ENCODE measurements at places on chromosomes 5 and 9. TPM values are rescaled to one million over a fixed set of nuclear protein-coding genes. Genes with fewer than 3 reads are reported as not detected.

GRCh38 chr9:38047301-38048251 is 21.5 kb downstream of the SHB start:
- H3K27me3 ChIP-seq, result no peaks in the 10 kb centered on the region
- H3K4me1 ChIP-seq, result peaks cover 32% of the 10 kb centered on the region
- peak overlapping the region; percentile 89 for H3K27ac ChIP-seq
- DNase-seq, result peak; percentile 91
- H3K4me3 ChIP-seq, result peak overlapping the region; percentile 9

Gene CARD6
- total RNA-seq, result 0.23 TPM

GRCh38 chr5:137071526-137071925 is 427.6 kb downstream of the SPOCK1 start:
- H3K27me3 ChIP-seq, result no peaks in the 10 kb centered on the region
- no peak overlapping the region for H3K4me3 ChIP-seq
- no peak for DNase-seq
- H3K4me1 ChIP-seq, result peaks cover 16% of the 10 kb centered on the region
- no peaks in the 10 kb centered on the region for H3K36me3 ChIP-seq
- H3K27ac ChIP-seq, result no peak overlapping the region

Gene LHX6
- total RNA-seq, result 1.0 TPM

DNA sequence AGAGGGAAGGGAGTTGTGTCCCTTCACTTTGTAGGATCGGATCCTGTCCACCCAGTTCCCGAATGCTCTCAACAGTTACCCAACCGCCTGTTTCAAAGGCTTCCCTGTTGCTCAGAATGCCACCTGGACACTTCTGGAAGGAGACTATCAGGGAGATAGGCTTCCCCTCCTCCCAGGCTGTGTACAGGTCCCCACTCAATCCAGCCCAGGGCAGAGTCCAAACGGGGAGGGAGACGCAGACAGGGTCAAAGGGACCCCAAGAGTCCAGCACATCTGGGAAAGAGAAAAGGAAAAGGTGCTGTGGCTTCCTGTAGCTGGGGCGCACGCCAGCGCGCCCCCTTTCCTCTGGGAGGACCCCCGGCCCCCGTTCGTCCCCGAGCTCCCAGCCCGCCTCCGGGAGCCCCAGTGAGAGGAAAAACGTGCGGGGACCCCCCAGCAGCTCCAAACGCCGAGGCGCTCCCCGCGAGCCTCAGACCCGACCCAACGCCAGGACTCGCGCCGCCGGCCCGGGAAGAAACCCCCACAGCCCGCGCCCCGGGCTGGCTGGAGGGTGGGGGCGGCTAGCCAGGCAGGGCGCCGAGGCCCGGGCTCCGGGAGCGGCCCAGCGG is 640 bp downstream of the SURF4 start:
- peaks cover 7% of the 10 kb centered on the region for H3K36me3 ChIP-seq
- H3K27me3 ChIP-seq, result peaks cover 13% of the 10 kb centered on the region
- H3K4me1 ChIP-seq, result peaks cover 10% of the 10 kb centered on the region
- H3K27ac ChIP-seq, result no peak overlapping the region
- peak overlapping the region; percentile 98 for H3K4me3 ChIP-seq
- DNase-seq, result peak; percentile 47

GRCh38 chr9:5949103-5949699 is 58.5 kb downstream of the MLANA start:
- H3K4me3 ChIP-seq, result no peak overlapping the region
- no peak overlapping the region for H3K27ac ChIP-seq
- peaks cover 3% of the 10 kb centered on the region for H3K4me1 ChIP-seq
- H3K36me3 ChIP-seq, result no peaks in the 10 kb centered on the region
- no peaks in the 10 kb centered on the region for H3K27me3 ChIP-seq

GRCh38 chr5:39577529-39577928 is 152.7 kb upstream of the DAB2 start:
- H3K27ac ChIP-seq, result no peak overlapping the region
- no peak overlapping the region for H3K4me3 ChIP-seq
- DNase-seq, result no peak
- no peaks in the 10 kb centered on the region for H3K27me3 ChIP-seq

GRCh38 chr5:33074548-33074947 is 363.4 kb downstream of the NPR3 start:
- no peak for DNase-seq
- no peak overlapping the region for H3K27ac ChIP-seq
- no peak overlapping the region for H3K4me3 ChIP-seq
- H3K36me3 ChIP-seq, result no peaks in the 10 kb centered on the region
- H3K4me1 ChIP-seq, result no peaks in the 10 kb centered on the region

DNA sequence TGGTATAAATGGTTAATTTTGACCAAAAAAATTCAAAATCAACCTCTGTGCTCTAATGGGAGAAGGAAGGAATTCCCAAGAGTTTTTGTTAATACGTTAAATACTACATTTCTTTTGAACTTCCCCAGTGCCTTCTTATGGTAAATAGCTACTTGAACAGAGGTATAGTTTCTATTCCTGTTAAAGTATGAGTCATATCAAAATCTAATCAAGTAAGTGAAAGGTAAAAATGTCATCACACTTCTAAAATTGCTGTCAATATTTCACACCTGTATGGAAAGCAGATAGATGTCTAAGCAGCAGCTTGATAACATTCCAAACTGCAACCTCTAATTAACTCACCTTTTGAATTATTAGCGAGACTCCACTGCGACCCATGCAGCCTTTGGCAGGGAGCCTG is 214.1 kb upstream of the MEF2C start:
- no peak overlapping the region for H3K27ac ChIP-seq
- H3K4me1 ChIP-seq, result no peaks in the 10 kb centered on the region
- H3K36me3 ChIP-seq, result no peaks in the 10 kb centered on the region
- no peak overlapping the region for H3K4me3 ChIP-seq
- DNase-seq, result peak; percentile 8
- no peaks in the 10 kb centered on the region for H3K27me3 ChIP-seq

Gene KIF12
- total RNA-seq, result 4.3 TPM

Gene SMIM3
- total RNA-seq, result 7.6 TPM

Gene IL3
- total RNA-seq, result not detected
